D721Med (cell line): ENCODE measurements at places on chromosomes 4 and X.

- DNase-seq = no peak
Observed at GRCh38 chr4:147975325-147975724, 243.4 kb downstream of the ARHGAP10 start.

DNA sequence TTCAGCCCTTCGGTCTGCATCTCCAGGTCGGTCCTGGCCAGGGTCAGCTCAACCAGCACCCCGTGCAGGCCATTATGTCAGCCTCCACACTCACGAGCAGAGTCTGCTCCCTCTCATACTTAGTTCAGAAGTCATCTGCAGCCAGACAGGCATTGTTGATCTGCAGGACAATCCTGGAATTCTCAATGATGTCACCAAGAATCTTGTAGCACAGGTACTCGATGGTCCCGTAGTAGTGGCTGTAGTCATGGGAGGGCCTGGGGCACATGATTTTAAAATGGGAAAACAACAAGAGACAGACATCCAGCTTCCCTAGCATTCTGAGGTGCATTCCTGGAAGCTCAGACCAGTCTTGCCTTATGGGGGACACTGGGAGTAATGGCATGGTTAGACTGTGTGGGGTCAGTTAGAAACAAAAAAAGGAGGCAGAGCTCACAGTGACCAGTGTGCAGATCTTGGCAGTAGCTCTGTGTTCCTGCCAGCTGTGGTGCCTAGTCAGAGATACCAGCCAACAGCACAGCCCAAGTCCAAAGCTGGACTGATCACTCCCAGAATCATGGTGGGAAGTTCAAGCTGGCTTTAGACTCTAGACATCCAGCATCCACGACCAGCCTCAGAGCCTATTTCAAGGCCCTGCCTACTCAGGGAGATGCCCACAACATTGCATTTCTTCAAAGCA lies 31.9 kb downstream of the LRIT3 start:
- no peak for DNase-seq

DNA sequence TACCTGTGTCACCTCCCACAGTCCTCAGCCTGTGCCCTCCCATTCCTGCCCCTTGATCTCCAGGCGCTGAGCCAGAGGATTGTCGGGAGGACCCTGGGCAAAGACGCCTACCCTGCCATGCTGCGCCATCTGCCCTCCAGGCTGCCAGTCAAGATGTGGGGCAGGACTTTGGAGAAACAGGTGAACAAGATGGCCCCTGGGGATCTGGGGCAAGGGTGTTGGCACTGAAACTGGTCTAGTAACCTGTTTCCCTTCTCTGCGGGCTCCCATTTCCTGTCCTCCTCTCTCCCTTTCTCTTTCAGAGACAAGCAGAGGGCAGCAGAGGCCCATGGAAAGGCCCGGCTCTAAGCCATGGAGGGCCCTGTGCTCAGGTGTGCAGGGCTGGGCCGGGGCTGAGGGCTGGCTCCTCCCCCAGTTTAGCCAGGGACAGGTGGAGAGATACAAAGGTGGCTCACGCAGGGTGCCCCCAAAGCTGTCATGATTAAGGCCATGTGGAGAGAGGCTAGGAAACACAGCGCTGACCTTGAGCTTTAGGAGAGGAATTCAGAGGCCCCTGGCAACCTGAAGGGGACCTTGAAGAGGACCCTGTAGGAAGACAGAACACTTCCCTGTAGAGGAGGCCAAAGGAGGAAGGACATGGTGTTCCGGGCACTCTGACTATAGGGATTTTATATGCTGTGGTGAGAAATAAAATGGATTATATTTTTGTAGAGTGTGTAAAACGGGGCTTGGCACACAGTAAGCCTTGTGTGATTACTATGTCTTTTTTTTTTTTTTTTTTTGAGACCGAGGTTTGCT lies at the start of gene GLOD5:
Gene GLOD5, plus strand, starts transcription at position 74 of the 798 bp plus-strand sequence. Its CDS starts 44 bp downstream, at position 118.
- DNase-seq = no peak

- DNase-seq = no peak
Observed at GRCh38 chr4:107035819-107036583, at the start of gene DKK2. Gene DKK2, minus strand, starts transcription at chr4:107036313. Its CDS starts 722 bp downstream, at chr4:107035591.

- no peak for DNase-seq
Observed at GRCh38 chr4:184980261-184980660, 38.0 kb upstream of the HELT start.

DNA sequence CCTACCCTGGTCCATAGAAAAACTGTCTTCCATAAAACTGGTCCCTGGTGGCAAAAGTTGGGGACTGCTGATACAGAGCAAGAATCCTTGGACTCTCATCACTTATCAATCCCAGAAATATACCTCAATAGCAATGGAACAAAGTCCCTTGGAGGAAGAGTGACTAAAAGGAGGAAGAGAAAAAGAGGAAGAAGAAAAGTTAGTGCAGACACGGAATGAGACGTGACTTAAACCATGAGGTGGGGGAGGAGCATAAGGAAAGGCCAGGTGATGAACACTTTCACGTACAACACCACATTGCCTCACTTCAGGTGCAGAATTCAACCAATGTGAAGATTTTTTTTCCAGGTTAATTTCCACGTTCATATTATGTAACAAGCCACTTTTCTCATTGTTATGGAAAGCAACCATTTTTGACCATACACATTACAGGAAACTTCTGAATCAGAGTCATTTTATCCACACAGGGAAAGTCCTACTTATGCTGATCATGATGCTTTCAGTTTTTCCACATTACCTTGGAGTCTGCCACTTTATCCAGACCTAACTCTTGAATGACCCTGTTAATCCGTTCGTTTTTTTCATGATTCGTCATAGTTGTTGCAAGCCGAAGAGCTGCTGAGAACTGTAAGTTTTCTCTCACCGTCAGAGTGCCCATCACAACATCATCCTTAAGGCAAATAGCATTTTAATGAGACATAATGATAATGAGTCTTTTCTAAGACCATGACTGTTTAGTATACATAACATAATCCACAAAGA lies 27.7 kb downstream of the ABCG2 start:
- no peak for DNase-seq

DNA sequence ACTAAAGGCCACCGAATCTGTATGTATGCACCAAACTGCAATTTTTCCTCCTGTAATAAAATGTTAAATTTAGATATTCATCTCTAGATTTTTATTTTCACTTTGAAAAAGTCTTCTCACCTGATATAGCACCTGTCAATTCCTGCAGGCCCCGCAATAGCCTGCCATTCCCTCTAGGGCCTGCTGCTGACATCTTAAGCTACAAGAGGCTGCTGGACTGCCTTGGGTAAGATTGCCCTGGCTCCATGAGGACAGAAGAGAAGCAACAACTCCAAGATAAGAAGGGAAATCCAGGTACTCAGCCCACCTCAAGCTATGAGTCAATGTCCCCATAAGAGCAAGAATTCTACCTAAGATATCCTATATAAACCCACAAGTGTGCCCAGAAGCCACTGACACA lies 230.2 kb upstream of the AGTR2 start:
- DNase-seq = no peak

DNA sequence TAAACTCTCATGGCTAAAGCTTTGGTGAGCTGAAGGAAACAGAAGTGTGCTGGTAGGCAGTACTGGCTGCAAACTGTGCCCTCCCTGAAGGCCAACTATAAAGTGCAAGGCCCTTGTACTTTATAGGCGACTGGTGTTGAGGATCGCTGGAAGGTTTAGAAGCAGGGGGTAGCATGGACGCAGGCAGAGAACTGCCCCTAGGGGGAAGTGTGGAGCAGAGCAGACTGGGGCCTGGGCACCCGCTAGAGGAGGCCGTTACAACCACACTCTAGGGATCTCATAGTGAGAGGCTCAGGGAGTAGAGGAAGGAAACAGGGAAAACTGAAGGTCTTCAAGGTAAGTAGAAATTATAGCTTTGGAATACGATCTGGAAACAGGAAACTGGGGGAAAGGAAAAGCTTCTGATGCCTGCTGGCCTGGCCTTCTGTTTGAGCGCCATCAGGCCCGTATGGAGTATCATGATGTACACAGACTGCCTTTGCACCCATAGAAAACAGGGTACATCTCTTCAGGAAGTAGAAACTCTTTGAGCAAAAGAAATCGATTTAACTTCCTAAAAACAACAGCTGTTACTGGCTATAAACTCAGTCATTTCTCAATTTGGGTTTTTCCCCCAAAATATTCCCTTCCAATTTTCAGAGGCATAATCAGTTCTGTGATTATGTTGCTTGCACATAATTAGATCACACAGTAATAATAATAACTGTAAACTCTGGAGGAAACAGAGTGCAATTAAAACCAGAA lies 23.9 kb upstream of the TMSB4X start:
- DNase-seq = no peak

DNA sequence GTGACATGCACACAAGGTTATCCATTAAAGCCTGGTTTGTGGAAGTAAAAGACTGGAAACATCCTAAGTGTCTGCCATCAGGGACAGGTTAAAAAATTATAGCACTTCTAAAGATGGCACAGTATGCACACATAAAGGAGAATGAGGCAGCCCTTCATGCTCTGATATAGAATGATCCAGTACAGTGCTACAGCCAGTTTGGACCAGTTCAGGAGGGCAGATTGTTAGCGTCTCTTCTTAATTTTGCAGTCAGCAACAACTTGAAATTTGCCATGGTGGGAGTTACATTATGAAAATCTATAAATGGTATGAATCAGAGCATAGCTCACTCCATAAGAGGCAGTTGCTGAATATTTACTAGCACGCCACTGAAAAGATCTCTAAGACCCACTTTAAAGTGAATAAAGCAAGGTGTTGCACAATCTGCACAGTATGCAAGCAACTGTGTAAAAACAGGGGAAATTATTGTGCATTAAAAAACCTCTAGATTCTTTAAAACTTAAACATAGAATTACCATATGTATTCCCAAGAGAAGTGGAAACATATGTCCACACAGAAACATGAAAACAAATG lies 20.3 kb upstream of the SOD3 start:
- DNase-seq = no peak

- DNase-seq = no peak
Observed at GRCh38 chr4:108320061-108320460, 151.3 kb upstream of the LEF1 start.

GRCh38 chr4:143351774-143352451 lies 15.2 kb downstream of the GAB1 start:
- no peak for DNase-seq

GRCh38 chrX:115348446-115349225 lies 59.1 kb downstream of the LUZP4 start:
- no peak for DNase-seq

- DNase-seq = no peak
Observed at GRCh38 chr4:39369301-39369700, 3.1 kb upstream of the RFC1 start.

- DNase-seq = no peak
Observed at GRCh38 chr4:106414366-106414765, 45.8 kb upstream of the GIMD1 start.

DNA sequence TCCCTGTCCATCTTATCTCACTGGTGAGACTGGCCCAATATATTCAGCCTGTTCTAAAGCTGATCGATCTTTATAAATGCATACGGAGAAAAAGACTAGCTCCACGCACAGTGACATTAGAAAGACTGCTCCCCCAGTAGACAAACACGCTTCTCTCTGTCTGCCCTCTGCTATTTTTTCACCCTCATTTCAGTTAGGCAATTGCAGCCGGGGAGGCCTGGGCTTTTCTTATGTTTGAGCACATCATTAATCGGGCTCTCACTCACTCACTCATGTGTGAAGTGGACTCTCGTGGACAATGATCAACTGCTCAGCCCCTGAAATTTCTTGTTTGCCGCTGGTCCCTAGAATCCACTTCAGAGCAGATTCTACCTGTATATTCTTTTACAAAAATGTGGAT lies 824.7 kb upstream of the TENM3 start:
- DNase-seq = no peak

DNA sequence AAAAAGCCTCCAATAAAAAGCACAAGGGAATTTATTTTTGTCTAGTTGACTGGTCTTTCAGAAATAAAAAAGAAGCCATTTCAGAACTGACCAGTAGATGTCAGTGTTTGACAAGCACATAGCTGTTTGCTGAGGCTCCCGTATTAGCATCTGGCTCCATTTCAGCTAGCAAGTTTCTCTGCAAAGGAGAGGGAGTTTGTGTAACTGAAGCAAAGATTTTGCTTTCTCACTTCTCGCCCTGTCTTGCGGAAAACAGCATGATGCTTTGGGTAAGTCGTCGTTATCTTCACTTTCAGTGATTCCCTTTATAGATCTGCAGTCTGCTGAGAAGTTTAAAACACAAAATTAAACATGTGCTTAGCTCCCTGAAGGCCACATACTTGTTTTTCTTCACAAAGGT lies 85.5 kb downstream of the CT47B1 start:
- no peak for DNase-seq

- DNase-seq = no peak
Observed at GRCh38 chr4:32962100-32962499, 2241.9 kb downstream of the PCDH7 start.

- no peak for DNase-seq
Observed at GRCh38 chr4:171130256-171130801, 682.9 kb upstream of the GALNTL6 start.

DNA sequence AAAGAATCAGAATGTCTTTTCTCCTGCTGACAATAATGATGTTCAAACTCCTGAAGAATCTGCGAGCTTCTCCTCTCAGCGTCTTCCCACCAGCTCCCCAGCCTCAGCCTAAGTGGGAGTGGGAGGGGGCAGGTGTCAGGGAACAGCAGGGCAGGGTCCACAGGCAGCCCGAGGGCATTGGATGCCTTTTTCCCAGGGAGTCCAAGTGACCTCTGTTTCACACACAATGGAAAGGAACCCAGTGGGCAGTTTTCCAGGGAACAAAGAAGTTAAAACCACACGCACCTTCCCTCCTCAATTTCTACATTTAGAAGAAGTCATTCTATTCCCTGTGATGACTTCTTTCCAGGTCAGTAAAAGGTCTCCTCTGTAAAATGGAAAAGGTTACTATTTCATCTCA lies 278.5 kb downstream of the PARM1 start:
- no peak for DNase-seq
